ENCODE measurements at places on chromosomes 6 and 20.

DNA sequence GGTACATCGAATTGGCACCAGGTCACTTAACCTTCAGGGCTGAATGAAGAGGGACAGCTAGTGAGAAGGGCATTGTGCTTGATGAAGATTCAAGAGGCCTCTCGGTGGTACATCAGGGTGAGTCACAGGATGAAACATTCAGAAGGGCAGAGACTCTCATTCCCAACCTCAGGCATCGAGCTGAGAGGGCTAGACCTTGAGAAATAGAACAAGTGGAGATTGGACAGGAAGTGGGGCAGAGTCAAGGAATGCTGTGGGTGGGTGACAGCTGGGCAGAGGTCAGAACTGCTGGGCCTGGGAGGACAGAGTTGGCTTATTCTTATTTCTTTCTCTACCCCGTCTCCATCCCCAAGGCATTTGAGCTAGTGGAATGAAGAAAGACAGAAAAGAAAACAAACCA lies 126.0 kb downstream of the SCML4 start:
- no peak for DNase-seq

DNA sequence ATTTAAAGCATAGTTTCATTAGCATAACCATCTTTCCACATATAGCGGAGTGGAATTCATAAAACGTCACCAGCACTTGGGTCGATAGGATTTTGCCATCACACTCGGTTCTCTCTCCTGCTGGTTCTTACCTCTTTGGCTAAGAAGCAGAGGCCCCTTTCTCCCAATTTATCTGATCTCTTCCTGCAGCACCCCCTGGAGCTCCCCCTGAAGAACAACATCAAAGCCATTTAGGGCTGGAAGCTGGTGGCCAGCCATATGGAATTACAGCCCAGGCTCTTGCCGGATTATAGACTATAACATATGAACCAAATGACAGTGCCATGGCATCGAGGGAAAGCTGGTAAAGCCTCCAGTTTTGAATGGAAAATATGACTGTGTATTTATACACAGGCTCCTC lies 6.4 kb upstream of the KIF6 start:
- no peak for DNase-seq

DNA sequence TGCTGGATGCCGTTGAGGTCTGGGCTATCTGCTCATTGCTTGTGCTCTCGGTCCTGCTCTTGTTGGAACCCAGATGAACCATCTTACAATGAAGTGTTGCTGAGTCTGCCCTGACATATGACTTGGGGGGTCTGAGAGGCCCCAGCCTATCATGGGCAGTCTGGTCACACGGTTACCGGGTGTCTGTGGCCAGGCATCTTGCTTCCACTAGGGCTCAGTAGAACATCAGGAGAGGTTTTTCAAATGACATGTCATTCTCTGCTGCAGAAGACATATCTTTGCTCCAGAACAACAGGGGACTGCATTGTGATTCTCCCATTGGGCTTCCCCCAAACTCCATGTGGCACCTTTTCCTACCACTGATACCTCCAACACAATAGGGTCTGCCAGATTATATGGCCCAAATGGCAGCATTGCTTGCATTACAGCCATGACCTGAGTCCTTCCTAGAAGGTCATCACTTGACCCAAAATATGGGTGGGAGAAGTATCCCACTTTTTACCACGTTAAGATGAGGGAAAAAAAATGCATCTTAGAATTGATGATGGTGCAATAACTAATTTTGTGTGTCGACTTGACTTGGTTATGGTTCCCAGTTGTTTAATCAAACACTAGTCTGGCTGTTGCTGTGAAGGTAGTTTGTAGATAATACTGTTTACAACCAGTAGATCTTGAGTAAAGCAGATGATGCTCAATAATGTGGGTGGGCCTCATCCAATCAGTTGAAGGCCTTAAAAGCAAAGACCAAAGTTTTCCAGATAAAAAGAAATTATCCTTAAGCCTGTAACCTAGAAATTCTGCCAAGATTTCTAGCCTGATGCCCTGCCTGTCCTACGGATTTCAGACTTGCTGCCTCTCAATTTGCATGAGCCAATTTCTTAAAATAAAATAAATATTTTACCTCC lies 241.0 kb downstream of the QKI start:
- DNase-seq: no peak

DNA sequence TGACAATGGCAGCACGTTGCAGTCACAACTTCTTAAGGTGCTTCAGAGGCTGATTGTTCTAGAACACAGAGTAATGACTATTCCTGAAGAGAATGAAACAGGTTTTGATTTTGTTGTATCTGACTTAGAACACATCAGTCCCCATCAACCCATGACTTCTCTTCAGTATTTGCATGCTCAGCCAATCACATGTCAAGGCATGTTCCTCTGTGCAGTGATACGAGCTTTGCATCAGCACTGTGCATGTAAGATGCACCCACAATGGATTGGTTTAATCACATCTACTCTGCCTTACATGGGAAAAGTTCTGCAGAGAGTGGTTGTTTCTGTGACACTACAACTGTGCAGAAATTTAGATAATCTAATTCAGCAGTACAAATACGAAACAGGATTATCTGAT lies 54.3 kb downstream of the PGM3 start:
- DNase-seq: no peak

DNA sequence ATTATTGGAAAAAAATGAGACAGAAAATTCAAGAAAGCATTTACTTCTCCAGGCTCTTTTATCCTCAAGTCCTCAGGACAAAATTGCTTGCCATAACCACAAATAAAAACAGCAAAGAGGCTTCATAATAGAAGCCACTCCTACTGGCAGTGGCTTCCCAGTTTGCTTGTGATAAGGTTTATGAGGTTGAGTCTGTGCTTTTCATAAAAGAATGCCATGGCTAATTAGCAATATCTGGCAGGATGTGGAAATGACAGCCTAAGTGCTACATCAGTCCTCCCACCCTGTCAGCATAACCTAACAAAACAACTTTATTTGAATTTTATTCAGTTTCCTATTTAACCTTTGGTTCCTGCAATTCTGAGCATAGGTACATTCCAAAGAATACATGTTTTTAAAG lies 80.9 kb upstream of the HTR1E start:
- DNase-seq: no peak

GRCh38 chr6:123575188-123575587 lies 61.6 kb downstream of the TRDN start:
- DNase-seq: no peak

DNA sequence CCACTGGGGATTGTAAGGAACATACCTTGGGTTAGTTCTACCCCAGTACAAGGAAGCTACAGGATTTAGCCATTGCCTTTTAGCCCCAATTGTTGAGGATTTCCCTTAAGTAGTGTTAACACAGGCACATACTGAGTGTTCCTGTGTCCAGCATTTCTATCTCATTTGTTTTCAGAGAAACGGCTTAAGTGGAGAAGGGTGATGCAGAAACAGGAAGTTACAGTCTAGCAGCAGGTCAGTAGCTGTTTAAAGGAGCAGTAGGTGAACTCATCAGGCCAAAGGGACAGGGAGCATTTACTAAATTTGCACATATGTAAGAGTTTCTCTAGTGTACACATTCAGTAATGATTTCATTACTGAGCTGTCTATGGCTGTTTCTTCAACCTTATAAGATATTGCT lies 644.2 kb upstream of the GJE1 start:
- no peak for DNase-seq

GRCh38 chr6:21836277-21836676 lies 242.7 kb downstream of the SOX4 start:
- DNase-seq: no peak

GRCh38 chr20:4441191-4441590 lies 280.5 kb upstream of the PRND start:
- no peak for DNase-seq

- DNase-seq: no peak
Observed at GRCh38 chr20:14865169-14865568, 527.8 kb upstream of the FLRT3 start.

- DNase-seq: no peak
Observed at GRCh38 chr6:126955621-126956020, 162.8 kb upstream of the RSPO3 start.

DNA sequence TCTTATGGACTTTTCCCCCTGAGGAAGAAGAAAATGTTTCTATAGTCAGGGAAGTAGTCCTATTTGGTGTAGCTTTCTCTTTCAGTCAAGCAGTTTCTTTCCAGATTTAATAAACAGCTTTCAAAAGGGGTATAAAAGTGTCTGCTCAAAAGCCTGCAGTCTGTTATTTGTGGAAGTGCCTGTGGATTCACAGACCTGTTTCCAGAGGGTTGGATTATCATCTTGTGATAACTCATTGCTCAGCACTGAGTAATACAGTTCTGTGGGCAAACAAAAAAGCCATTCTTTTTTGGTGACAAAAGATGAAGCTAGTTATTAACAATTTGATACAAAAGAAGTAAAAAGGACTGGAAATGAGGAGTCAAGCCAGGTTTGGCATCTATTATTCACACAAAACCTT lies 358.2 kb upstream of the ID4 start:
- no peak for DNase-seq

- DNase-seq: no peak
Observed at GRCh38 chr6:157249826-157250225, 73.5 kb downstream of the TMEM242 start.

All from effector memory CD4-positive, alpha-beta T cell (primary cell).